ENCODE measurements at places on chromosomes 4 and X. TPM values are rescaled to one million over a fixed set of nuclear protein-coding genes. Genes with fewer than 3 reads are reported as not detected.
A peak's percentile ranks its signal among the peaks of the same experiment; 100 is the strongest.

- no peak overlapping the region for H3K4me3 ChIP-seq
- H3K4me1 ChIP-seq, result no peaks in the 10 kb centered on the region
- no peak overlapping the region for H3K27ac ChIP-seq
- no peak for DNase-seq
Observed at GRCh38 chr4:149701435-149702156, 114.0 kb downstream of the IQCM start.

The CLCN4 gene
- not detected for total RNA-seq

The S100P gene
- 8.3 TPM for total RNA-seq

GRCh38 chrX:68929332-68930150 is 100.7 kb downstream of the EFNB1 start:
- H3K4me3 ChIP-seq, result no peak overlapping the region
- no peak overlapping the region for H3K27ac ChIP-seq
- no peaks in the 10 kb centered on the region for H3K27me3 ChIP-seq

The BCLAF3 gene
- 6.7 TPM for total RNA-seq

DNA sequence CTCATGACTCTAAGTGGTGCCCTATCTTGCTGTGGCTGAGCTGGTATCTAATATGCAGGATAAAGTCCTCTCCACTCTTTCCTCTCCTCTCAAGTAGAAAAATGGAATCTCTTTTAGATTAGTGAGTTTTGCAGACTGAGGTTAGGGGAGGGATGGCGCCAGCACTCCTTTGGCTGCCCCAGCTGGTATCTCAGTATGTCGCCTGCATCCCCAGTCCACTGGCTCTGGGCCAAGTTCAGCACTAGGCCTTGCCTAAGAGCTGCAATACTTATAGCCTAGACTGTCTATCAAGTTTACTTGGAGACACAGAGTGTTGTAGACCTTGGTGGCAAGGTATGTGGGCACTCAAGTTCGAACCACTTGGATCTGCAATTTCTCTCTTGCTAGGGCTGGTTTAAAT is 351.3 kb downstream of the NAP1L3 start:
- no peak overlapping the region for H3K27ac ChIP-seq
- DNase-seq, result no peak
- no peaks in the 10 kb centered on the region for H3K4me1 ChIP-seq
- H3K36me3 ChIP-seq, result no peaks in the 10 kb centered on the region

DNA sequence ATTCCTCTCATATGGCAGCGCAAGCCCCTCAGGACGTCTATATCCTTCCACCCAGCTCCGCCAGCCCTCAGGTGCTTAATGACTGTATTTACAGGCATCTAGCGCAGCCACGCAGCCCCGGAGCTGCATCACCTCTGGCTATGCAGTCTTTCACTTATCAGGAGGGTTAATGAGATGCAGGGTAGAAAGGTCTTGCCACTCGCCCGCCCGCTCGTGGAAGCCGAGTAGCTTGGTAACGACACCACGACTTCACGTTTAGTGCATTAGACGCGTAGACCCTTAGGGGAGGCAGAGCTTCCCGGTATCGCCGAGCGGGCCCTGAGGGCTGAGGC is 1.5 kb upstream of the SLC16A2 start:
- DNase-seq, result no peak
- peaks cover 12% of the 10 kb centered on the region for H3K4me1 ChIP-seq
- no peak overlapping the region for H3K27ac ChIP-seq
- H3K27me3 ChIP-seq, result peaks cover 26% of the 10 kb centered on the region
- H3K36me3 ChIP-seq, result no peaks in the 10 kb centered on the region

DNA sequence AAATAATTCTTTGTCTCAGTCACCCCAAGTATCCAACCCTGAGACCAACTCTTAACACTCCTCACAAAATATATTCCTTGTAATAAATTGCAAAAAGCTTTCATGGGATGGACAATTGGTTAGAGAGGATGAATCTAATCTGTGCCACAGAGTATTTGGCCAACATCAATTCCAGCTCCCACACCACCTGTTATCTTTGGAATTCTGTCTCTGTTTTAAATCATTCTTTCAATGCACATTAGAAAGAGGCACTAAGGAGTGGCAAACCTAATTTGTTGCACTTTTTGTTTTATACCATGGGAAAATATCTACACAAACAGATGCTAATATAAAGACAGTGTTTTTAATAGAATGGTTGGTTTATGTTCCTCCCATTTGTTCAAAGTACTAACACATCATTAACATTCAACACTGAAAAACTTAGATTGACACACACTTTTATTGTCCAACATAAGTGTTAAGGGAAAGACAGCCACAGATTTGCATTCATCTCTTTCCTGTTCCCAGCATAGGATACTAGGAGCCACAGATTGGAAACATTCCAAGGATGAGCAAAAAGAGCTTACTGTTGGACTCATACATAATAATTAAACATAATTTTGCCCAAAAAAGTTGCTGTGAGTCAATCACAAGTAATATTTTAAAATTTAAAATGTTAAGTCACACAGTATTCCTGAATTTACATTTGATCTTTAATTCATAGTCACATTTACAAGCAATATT is 116.4 kb downstream of the PPA2 start:
- no peak for DNase-seq
- no peak overlapping the region for H3K27ac ChIP-seq
- no peaks in the 10 kb centered on the region for H3K27me3 ChIP-seq
- H3K4me1 ChIP-seq, result peaks cover 5% of the 10 kb centered on the region
- peaks cover 13% of the 10 kb centered on the region for H3K36me3 ChIP-seq

GRCh38 chr4:132101526-132101925 is 1047.6 kb upstream of the PCDH10 start:
- no peak overlapping the region for H3K27ac ChIP-seq
- H3K4me1 ChIP-seq, result no peaks in the 10 kb centered on the region
- no peaks in the 10 kb centered on the region for H3K27me3 ChIP-seq
- no peak overlapping the region for H3K4me3 ChIP-seq
- no peak for DNase-seq

The TLR2 gene
- 1.6 TPM for total RNA-seq

- H3K27me3 ChIP-seq, result no peaks in the 10 kb centered on the region
- H3K36me3 ChIP-seq, result no peaks in the 10 kb centered on the region
- no peaks in the 10 kb centered on the region for H3K4me1 ChIP-seq
- H3K27ac ChIP-seq, result no peak overlapping the region
- no peak for DNase-seq
Observed at GRCh38 chr4:3424522-3425095, 17.2 kb upstream of the HGFAC start.

DNA sequence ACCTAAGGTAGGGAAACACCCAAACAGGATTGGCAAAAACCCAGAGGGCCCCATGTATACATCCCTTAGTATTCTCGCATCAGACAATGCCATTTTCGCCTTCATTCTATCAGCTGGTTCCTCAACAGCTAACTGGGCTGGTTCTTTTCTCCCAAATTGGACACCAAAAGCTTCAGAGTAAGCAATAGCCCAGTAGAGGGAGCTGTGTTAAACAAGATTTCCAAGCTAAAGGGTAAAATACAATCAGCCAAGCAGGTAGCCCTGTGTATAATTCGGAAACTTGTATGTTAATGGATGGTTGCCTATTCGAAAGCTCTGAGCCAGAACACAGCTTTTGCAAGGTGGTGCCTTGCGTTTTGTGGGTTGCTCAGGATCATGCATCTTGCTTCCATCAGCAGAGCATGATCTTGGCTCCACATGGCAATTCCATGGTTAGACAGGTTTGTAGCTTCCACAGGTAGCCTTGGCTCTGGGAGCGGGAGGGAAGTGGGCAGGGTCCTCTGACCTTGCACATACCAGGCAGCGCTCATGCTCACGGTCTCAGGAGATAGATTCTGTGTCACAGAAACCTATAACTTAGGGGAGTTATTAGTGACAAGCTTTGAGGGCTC is 115.2 kb upstream of the LNX1 start:
- no peak for DNase-seq
- no peak overlapping the region for H3K4me3 ChIP-seq
- H3K27me3 ChIP-seq, result peaks cover 4% of the 10 kb centered on the region
- peaks cover 11% of the 10 kb centered on the region for H3K4me1 ChIP-seq
- H3K36me3 ChIP-seq, result no peaks in the 10 kb centered on the region

DNA sequence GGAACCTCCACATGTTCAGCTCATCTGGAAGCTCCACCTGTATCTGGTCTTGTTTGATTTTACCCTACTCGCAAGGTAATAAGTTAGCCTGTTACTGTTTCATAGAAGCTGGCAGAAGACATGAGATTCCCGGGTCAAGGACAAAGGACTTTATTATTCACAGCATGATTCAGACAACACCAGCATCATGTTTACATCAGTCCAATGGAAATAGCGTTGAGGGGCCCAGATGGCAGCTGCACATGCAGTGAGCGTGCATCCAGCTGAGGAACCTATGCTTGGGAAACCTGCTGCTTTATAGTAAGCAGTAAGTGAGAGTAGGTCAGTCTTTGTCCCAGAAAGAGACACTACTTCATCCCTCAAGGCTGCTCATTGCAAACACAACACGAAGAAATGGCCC is 19.8 kb downstream of the TSPAN5 start:
- peaks cover 42% of the 10 kb centered on the region for H3K4me1 ChIP-seq
- no peak overlapping the region for H3K4me3 ChIP-seq
- H3K27me3 ChIP-seq, result no peaks in the 10 kb centered on the region
- peaks cover 17% of the 10 kb centered on the region for H3K36me3 ChIP-seq
- H3K27ac ChIP-seq, result peak overlapping the region; percentile 6

- no peaks in the 10 kb centered on the region for H3K4me1 ChIP-seq
- peaks cover 22% of the 10 kb centered on the region for H3K27me3 ChIP-seq
- no peaks in the 10 kb centered on the region for H3K36me3 ChIP-seq
- H3K4me3 ChIP-seq, result no peak overlapping the region
- no peak overlapping the region for H3K27ac ChIP-seq
Observed at GRCh38 chr4:185112104-185112503, 31.0 kb upstream of the SLC25A4 start.

DNA sequence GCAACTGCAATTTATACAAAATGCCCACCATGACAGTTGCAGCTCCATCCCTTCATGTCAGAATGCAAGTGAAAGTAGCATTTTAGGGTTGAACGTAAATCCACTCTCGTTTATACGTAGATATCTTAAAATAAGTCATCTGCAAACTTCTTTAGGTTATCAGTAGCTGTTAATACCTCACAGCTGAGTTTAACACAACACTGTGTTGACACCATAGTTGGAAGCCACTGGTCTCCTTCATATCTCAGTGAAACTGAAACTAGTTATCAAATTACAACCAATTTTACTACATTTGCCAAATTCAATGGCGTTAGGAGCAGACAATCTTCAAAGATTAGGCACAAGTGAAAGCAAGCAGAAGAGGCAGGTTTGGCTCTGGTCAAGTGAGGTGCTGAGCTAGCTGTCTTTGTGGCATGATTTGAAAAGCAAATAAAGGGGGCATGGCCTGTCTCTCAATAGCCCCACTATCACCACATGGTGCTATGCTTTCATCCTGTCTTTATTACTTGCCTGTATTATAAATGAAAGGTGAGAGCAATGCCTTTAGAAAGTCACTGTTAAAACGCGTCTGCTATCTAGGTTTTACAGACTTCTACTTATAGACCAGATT is 12.3 kb downstream of the PPP3CA start:
- H3K4me3 ChIP-seq, result no peak overlapping the region
- peaks cover 2% of the 10 kb centered on the region for H3K36me3 ChIP-seq
- H3K4me1 ChIP-seq, result peaks cover 17% of the 10 kb centered on the region
- no peaks in the 10 kb centered on the region for H3K27me3 ChIP-seq

The NPY2R gene
- not detected for total RNA-seq

The PCDH10 gene
- not detected for total RNA-seq
